ENCODE measurements at places on chromosomes 11 and 22. TPM values are rescaled to one million over a fixed set of nuclear protein-coding genes. Genes with fewer than 3 reads are reported as not detected.

SEPTIN5 gene
- 106 TPM for total RNA-seq

- H3K4me1 ChIP-seq, result peaks cover 24% of the 10 kb centered on the region
- no peak overlapping the region for H3K27ac ChIP-seq
Observed at GRCh38 chr11:111571829-111572501, 30.3 kb upstream of the SIK2 start.

DNA sequence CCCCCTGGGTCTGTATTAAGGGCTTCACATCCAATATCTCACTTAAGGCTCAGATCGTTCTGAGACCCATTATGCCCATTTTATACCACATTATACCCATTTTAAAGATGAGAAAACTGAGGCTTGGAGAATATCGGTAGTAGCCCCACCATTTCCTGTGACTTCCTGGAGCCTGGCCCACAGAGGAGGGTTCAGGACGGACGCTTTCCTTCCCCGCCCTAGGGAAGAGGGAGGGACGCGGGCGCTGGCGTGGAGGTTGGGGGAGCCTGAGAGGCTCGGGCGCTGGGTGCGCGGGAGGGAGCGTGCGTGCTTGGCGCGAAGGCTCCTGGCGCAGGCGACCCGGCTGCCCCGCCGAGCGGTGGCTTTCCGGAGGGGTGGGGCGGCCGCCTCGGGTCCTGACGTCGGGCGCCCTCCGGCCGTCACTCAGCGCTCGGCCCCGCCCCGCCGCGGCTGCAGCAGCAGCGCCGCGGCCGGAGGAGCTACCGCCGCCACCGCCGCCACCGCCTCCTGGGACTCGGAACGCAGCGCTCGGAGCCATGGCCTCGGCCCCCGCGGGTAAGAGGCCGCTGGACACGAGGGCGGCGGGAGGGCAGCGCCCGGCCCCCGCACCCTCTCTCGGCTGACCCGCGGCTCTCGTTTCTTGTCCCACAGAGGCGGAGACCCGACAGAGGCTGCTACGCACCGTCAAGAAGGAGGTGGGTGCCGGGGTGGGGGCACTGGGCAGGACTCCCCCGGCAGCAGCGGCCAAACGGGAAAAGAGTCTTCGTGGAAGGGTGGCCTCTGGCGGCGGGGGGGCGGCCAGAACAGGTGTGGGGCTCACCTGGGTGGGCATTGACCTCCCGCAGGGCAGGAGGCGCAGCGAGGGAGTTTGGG, at the start of gene SGSM1:
Gene SGSM1 (plus strand): TSS at position 422 of the 873 bp plus-strand sequence. CDS start 115 bp downstream, at position 537.
- peak; percentile 91 for DNase-seq
- no peaks in the 10 kb centered on the region for H3K36me3 ChIP-seq
- H3K27ac ChIP-seq, result peak within 1 kb of the TSS; percentile 47
- H3K4me1 ChIP-seq, result peaks cover 10% of the 10 kb centered on the region
- H3K4me3 ChIP-seq, result peak within 1 kb of the TSS; percentile 68

SLC5A4 gene
- total RNA-seq, result 0.19 TPM
